Urothelium cell line (cell line): ENCODE measurements at places on chromosomes 5 and 9.

GRCh38 chr9:6641961-6642360, 3.6 kb downstream of the GLDC start:
- DNase-seq, result no peak

DNA sequence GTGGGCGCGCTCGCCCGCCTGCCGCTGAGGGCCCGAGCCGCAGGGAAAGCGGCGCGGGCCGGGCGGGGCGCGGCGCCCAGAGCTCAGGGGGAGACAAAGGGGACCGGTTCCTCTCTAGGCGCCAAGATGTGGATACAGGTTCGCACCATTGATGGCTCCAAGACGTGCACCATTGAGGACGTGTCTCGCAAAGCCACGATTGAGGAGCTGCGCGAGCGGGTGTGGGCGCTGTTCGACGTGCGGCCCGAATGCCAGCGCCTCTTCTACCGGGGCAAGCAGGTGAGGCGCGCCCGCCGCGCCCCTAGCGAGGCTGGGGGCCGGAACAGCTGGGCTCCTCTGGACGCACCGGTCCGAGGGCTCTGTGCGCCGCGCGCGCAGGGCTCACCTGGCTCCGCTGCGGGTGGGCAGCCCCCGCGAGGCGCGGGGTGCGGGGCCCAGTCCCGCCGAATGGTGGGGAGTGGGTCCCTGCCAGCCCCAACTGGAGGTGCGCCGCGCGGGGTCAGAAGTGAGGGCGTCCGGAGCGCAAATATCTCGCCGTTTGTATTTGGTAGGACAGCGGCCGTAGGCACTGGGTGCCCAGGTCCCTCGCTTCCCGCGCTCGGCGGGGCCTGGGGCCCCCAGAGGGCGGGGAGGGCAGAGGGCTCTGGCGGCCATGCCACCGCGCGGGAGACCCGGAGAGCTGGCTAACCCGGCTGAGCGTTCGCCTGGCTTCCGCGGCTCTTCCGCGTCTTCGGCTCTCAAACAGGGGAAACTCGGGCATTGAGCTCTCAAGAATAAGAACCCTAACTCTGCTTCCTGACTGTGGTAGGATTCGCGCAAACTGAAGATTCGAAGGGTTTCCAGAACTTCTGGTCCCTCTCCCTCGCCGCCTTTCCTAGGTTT, 607 bp downstream of the UHRF2 start:
- peak; percentile 14 for DNase-seq

- DNase-seq, result no peak
Measured at GRCh38 chr9:119126040-119126439, 243.2 kb downstream of the BRINP1 start.

DNA sequence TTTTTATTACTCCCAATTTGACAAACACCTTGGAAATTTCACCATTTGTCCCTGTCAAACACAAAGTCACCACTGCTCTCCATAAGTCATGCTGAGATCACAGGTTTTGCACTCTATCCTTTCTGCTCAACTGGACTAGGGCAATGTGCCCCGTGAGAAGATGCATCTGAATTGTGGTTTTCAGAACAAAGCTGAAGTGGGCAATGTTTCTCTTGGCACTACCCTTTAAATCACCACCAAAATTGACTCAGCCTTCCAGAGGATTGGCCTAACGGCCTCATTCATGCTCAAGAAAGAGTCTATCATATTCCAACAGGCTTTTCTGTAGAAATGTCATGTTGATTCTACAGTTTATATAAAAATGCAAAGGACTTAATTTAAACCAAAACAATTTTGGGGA, 81.0 kb upstream of the TRIO start:
- no peak for DNase-seq

- DNase-seq, result peak; percentile 59
Measured at GRCh38 chr9:115883467-115884329, 269.9 kb upstream of the PAPPA start.

- no peak for DNase-seq
Measured at GRCh38 chr5:68418680-68419079, 203.1 kb downstream of the PIK3R1 start.

GRCh38 chr5:178740181-178740557, 9.7 kb upstream of the ZNF354A start:
- no peak for DNase-seq

DNA sequence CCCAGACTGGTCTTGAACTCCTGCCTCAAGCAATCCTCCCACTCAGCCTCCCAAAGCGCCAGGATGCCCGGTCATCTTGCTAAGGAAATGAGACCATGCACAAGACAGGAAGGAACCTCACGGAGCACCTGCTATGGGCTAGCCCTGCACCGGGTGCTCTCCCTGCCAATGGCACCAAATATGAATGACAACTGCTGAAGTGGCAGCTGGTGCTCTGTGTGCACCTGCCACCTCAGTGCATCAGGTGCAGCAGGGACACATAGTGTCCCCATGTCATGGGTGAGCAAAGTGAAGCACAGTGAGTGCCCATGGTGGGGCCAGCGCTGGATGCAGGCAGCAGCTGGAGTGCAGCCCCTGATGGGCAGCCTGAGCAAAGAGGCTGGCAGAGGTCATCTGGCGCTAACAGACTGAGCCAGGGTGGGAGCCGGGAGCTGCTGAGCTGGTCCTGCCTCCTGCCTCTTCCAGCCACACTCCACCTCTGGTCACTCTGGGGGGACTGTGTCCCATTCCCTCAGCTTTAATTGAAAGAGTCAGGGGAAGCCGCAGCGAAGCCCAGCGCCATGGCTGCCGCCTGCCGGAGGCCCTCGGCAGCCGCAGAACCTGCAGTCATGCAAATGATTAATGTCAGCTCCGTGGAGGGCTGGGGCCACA, 46.4 kb downstream of the BARX1 start:
- no peak for DNase-seq

DNA sequence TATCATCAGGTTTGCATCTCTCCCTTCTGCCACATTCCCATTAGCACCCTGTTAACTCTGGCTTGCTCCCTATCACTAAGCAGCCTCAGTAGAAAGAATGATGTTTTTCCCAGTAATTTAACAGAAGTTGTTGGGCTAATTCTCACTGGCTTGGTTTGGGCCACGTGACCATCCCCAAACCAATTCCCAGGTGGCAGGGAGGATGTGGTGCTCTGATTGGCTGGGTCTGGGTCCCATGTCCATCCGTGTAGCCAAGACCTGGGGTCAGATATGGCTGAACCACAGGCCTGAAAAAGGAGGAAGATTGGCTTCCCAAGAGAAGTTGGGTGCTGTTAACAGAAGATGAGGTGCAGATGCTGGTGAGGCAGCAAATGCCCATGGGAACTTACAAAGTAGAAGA, 122.0 kb downstream of the BOD1 start:
- no peak for DNase-seq

- no peak for DNase-seq
Measured at GRCh38 chr5:154394307-154394706, 51.5 kb upstream of the SAP30L start.

DNA sequence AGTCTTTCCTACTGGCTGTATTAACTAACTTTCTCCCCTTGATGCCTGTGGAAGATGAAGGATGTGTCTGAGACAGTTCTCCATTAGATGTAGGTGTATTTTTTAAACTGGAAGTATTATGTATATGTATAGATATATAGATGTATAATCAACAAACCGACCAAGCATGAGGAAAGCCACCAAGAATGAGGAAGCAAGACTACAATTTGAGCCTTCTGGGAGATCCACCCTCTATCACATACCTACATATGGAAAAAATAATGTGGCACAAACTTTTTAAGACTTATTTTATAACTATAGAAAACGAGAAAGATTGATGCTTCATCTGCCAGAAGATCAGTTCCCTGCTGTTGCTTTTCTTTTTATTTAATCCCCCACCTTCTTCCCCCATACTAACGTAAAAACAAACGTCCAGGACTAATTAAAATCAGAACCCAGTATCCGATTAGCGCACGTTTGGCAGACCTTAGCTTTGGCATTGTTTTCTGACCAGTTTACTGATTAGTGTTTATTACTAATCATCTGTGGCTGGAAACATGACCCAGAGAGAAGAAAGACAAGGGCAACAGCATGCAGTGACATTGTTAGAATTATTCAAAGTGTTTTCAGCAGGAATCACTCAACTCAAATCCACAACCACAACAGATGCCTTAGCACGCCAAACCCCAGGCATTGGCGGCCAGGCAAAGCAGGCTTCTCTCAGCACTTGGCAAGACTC, 490.2 kb downstream of the EBF1 start:
- no peak for DNase-seq

GRCh38 chr9:71740199-71740598, 28.1 kb downstream of the CEMIP2 start:
- no peak for DNase-seq

DNA sequence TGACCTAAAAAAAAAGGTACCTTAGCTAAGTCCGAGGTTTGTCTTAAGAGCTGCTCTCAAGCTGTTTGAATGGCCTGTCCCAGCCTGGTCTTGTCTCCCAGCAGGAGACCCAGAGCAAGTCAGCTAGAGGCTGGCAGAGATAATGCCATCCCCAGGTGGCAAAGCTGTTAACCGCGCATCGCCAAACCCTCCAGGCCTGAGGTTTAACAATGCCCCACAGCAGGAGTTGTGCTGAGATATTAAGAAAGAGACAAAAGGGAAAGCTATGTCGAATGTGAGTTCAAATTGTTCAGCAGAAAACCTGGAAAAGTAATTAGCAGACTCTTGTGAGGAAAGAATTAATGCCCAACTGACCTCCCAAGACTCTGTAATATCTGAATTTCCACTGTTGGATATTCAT, 187.1 kb downstream of the FSTL4 start:
- no peak for DNase-seq
